ENCODE measurements at places on chromosomes 12 and 14.

GRCh38 chr14:94129758-94130414 is 482 bp upstream of the IFI27L2 start:
- DNase-seq = peak; percentile 74

- no peak for DNase-seq
Measured at GRCh38 chr14:102359341-102359740, 3.3 kb downstream of the CINP start.

GRCh38 chr12:121823101-121823726 is 19.4 kb downstream of the SETD1B start:
- no peak for DNase-seq

DNA sequence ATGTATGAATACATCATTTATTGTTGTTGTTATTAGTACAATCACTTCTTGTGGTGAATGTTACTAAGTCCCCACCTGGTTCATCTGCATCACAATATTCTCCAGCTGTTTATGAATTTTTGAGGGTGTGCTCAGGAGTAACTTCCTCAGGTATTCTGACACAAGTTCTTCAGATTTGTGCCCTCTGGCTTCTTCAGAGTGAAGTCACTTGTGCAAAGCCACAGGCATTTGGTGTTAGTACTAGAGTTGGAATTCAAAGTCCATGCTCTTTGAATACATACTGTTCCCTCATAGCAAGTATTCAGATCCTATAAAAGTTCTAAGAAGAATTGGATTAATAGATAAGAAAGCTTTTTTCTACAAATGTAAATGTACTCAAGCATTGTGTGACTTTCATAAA is 150.3 kb upstream of the AVPR1A start:
- no peak for DNase-seq

DNA sequence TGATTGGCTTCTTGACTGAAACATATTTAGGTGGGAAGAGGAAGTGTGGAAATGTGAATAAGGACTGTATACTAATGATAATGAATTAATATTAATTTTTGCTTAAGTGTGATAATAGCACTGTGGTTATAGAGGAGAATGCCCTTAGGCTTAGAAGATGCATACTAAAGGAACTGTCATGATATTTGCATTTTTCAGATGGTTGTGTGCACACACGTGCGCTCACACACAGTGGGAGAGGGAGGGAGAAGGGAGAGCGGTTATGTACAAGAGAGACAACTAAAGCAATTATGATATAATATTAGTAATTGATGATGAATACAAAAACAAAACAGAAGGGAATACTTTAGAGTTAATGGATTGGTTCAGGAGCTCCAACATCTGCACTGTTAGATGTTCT is 54.2 kb downstream of the RCOR1 start:
- DNase-seq = no peak

GRCh38 chr14:92532490-92533163 is 19.0 kb downstream of the RIN3 start:
- DNase-seq = no peak

GRCh38 chr12:59393506-59393905 is 202.3 kb upstream of the SLC16A7 start:
- DNase-seq = no peak

GRCh38 chr14:85057221-85057620 is 472.7 kb upstream of the FLRT2 start:
- DNase-seq = no peak

DNA sequence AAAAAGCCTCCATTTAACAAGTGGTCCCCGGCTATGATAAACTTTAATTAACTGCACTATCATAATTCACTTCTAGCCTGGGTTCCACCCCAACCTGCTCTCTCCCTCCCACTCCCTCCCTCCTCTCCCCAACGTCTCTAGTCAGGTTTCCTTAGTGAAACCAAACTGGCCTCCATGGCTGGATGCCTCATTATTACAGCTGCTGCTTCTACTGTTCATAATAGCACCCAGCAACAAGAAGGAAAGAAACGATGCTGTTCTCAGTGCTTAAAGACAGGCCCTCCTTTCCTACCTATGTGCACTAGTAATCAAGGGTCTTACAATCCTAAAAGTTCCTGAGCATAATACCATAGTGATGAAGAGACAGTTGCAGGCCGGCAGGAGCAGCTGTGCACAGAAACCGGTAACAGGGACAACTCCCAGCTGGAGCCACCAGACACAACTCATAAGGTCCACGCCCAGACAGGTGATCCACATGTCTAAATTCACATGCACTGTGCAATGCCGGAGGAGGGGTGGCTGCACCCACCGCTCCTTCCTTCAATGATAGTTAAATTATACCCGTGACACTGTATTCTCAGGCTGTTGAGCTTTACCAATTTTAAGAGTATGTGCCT is 6.2 kb downstream of the IRF2BPL start:
- no peak for DNase-seq

DNA sequence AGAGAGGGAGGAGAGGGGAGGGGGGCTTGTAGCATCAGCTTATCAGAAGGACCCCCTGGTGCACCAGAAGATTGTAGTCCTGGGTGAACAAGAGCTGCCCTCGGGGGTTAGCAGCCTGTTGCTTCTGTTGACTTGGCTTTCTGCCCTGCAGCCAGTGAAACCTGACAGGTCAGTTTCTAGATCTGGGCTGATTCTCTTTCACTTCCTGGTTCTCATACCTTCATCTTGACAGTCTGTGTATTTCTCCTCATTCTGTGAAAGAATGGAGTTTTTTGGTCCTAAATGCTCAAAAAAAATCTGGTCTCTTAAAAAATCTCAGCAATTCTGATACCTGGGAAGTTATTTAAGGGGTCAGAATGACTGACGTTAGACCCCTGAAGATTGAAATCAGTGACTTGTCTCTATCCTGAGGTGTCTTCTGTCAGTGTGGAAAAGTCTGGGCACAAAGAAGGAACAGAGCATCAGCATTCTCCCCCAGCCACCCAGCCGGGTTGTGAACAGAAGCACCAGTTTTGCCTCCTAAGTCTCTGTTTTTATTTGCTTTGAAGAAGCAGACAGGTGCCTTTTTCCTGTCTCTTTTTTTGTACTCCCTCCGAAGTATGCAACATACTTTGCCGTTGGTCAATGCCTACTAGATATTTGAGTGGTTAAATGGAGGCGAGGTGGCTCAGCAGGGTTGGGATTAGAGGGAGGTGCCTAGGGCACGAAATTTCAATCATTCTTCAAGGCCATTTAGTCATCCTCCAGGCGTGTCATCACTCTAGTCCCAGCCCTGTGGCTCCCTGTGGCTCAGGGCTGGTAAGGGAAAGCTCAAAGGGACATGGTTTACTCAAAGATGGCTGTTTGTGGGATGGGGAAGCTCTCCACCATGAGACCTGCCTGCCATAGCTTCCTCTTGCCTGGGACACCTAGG is 24.0 kb downstream of the TTC9 start:
- no peak for DNase-seq

DNA sequence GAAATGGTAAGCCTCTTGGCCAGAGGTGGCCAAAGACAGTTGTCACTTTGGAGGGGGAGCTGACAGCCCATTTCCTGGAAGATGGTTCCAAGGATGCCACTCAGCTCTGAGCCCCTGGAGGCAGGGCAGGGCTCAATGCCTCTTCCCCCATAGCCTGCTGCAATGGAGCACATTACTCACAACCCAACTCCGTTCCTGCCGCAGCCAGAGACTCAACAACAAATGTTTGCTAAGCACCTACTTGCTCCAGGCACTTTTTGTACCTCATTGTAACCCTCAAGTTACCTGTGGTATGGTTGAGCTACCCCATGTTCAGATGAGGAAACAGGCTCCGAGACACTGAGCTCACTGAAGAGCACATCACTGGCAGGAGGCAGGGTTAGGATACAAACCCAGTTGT is 19.5 kb downstream of the IRF2BPL start:
- DNase-seq = no peak

DNA sequence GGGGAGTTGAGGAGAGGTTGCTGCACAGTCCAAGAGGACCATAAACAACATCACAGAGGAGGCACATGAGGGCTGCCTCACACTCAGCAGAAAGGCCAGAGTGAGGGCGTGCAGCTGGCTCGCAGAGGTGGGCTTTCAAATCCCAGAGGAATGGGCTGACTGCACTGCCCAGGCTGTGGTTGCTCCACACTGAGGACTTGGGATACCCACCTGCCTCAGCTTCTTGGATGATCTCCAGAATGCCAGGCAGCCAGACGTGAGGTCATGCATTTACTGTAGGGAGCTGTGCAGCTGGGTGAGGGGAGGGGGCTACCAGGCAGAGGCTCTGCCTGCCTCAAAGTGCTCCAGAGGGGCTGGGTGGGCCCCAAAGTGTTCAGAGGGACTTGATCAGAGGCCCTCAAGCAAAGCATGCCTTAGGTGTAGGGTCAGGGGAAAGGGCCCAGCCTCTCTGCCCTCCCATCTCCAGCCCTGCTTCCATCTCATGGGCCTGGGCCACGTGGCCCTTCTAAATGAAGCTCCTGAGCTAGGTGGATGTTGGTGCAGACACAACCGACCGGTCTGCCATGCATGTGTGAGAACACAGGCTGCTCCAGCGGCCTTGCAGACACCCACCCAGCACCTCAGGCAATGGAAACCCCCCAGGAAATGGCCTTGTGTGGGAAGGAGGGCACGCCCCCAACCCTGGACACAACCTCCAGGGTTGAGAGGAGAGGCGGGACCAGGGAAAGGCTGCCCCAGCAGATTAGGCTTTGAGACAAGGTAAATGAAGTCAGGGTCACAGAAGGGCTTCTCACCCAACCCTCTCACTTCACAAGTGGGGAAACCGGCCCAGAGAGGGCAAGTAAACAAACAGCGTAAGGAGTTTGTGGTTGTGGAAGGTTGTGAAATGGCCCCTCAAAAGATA is 90.8 kb downstream of the NTF3 start:
- DNase-seq = no peak

DNA sequence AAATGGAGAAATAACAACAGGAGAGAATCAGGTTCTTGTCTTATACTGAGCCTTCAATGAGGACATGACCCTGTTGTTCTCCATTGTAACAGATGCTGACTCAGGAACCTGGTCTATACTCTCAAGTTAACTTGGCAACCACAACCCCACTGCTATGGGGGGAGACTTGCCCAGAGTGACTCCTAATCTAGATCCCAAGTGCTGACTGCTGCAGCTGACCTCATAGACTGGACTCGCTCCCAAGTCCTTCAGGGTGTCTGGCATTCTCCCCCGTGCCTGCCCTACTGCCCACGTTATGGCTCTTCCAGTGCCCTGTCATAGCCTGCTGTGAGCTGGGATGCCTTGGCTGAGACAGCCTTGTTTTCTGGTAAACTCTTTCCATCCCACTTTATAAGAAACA is 37.1 kb downstream of the NID2 start:
- no peak for DNase-seq

DNA sequence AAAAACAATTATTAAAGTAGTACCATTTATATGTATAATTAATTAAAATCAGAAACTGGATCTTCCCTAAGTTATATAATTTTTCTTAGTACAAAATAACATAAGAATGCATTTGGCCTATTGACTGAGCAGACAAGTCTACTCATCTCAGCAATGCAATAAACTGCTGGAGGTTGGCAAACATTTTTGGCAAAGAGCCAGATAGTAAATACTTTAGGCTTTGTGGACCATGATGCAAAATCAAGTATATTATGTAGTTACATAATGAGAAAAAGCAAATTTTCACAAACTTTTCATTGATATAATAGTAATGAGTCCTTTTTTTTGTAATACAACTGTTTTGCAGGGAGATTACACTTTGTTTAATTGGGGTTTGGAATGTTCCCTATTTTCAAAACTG is 30.9 kb downstream of the ERGIC2 start:
- DNase-seq = no peak

- no peak for DNase-seq
Measured at GRCh38 chr14:68444449-68445168, 348.3 kb downstream of the ZFP36L1 start.

DNA sequence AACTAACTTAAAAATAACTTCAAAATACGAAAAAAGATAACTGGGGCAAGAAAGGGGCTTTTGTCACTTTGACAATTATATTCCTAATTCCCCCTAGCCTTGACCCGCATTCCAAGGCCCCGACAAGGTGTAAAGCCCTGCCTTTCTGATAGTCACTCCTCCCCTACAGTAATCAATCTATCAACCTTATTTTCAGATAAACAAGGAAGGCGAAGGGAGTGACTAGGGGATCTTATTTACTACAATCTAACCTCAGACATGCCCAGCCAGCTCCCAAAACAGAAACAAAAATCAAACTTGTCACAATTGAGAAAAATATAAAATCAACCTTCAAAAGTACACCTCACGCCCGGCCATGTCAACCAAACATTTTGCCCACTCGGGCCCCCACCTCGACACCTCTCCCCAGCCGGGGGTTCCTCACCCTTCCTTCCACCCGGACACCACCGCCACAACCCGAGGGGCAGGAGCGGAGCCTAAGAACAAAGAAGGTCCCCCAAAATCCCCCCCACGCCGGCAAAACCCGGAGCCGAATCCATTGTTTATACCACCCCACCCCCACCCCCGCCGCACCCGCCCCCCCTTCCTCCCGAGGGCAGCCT is 562 bp downstream of the ZFYVE1 start:
- DNase-seq = no peak

- DNase-seq = no peak
Measured at GRCh38 chr12:42213954-42214426, 24.1 kb downstream of the YAF2 start.

- DNase-seq = no peak
Measured at GRCh38 chr14:76531821-76532318, 155.9 kb downstream of the ESRRB start.

DNA sequence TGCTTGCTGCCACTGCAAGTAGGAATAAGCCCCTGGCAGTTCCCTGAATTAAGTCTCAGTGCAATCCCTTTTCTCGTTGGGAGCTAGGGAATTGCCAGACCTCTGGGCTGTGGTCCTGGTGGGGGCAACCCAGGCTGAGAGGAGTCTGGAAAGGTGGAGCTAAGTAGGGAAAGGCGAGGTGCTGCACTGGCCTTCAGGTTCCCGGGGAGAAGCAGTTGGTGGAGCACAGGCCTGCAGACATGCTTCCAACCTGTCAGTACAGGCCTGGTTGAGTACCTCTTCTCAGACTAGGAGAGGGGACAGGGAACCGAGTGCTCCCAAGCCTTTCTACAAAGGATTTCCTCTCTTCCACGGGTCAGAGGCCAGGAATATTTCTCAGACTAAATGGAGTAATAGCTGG is 1.5 kb downstream of the NRIP2 start:
- DNase-seq = no peak

DNA sequence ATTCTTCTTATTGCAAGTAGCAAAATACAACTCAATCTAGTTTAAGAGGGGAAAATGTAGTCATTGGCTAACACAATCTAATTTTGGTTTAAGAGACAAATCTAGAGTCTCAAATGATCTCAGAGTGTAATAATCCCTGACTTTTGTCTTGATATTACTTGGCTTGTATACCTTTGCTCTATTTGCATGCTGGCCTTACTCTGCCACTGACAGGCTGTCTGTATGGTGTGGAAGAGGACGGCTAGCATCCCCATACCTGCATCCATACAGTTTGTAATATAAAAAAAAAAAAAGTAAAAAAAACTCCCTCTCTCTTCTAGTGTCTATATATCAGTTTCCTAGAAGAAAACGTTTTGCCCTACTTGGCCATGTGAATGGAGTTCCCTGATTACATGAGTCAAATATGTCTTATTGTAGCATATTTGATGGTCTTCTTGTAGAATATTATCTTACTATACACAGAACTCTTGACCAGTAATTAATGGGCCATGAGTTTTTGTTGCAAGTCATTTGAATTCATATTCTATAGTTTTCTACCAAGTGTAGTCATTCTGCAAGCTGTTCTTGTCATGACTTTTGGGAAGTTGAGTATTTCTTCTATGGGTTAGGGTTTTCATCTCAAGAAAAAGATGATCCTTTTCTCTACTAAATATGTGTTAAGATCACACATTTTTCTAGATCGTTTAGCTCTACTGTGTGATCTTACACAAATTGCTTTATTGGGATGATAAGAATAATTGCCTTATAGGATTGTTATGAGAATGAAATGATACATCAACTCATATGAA is 8.2 kb downstream of the HIF1A start:
- no peak for DNase-seq

- no peak for DNase-seq
Measured at GRCh38 chr14:53109105-53110041, 43.8 kb downstream of the DDHD1 start.

Measured in putamen (tissue), 1 donor.